ENCODE measurements at places on chromosomes 5 and 9.

- DNase-seq: no peak
These were observed 27.4 kb downstream of the PHAX start for GRCh38 chr5:126628102-126628501.

DNA sequence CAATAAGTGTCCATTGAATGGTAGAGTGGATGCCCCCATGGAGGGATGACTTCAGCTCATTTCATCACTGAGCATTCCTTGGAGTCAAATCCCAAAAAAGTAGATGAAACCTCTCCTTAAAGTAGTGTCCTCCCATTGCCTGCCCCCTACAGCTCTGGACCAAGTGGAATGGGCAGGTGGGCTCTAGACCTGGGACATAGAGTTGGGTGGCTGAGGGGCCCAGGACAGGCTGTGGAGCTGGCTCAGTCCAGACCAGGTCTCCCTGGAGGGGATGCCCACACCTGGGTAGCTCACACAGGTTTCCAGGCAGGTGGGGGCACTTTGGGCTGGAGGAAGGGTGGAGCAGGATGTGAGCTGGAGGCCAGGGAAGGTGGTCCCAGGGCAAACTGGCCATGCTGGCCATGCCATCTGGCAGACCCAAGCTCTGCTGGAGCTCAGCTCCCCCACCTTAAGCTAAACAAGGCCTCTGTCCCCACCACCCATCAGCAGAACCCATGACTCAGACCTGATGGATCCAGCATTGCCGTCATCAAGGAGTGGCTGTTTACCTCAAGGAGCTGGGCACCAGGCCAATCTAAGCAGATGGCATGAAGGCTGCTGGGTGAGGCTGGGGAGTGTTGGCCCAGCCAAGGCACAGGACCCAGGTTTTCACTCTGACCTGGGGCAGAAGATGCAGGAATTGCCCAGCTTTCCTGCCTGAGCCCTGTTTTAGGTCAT lies 6.2 kb upstream of the SPINK4 start:
- DNase-seq: peak; percentile 27

DNA sequence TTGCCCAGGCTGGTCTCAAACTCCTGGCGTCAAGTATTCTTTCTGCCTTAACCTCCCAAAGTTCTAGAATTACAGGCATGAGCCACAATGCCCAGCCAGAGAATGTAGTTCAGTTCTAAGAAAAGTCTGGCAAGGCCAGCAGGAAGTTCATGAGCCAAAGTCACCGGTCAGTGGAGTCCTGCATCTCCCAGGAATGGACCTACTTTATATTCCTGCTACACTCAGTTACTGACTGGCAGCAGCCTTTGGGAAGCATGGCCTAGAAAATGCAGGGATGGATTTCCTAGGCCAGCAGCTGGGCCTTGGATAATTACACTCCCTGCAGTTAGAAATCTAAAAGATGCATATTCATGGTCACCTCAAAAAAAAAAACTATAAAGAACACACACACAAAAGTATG lies 135.7 kb downstream of the CAAP1 start:
- no peak for DNase-seq

DNA sequence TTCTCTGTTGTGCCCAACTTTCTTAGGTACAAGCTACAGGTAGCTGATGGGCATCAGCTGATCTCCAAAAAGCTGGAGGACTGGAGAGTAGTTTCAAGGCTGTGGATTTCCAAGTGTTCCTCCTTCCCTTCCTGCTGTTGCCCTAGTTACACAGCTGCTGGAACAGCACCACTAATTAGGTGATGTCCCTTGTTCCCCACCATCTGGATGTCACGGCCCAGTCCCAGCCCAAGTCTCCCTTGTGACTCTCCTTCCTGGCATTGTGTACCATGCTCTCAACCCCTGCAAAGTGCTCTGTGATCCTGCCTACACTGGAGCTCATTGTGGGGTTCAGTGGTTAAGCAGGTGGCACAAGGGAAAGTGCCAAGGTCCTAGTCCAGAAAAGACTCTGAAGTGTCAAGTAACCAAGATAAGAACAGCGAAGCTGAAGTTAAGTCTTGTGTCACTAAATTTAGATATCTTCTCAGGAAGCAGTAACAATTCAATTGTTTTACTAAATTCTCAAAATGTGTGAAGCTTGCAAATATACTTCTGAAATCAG lies 604.5 kb downstream of the ISL1 start:
- DNase-seq: no peak

GRCh38 chr9:109256336-109256735 lies 64.5 kb downstream of the EPB41L4B start:
- DNase-seq: no peak

DNA sequence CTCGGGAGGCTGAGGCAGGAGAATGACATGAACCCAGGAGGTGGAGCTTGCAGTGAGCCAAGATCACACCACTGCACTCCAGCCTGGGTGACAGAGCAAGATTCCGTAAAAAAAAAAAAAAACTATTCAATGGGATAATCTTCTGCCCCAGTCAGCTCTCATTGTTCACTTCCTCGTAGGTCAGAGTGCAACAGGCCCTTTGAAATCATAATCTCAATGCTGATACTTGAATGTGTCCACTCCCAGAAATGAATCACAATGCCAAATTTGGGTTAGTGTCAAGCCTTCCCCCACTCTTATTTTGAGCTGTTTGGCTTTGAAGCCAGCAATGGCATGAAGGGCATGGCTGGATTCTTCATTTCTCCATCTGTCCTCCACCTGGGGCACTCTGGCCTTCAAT lies 610.3 kb upstream of the KLF4 start:
- DNase-seq: no peak

GRCh38 chr5:31536873-31537272 lies 4.8 kb downstream of the C5orf22 start:
- DNase-seq: no peak

DNA sequence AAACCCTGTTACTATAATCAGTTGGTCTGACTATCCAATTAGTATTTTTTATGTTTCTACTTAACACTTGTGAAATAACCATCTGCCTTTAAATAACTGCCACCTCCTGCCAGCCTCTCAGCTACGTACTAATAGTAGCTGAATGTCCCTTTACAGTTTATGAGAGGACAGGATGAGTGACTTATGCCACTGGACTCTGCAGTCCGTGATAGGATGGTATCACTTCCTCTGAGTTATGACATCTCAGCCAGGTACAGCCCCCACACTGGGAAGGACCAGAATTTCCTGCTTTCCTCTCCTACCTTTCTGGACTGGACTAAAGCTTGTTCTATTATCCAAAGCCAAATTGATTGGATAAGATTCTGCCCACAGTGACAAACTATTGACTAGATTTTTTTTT lies 102.9 kb downstream of the ZFAND5 start:
- DNase-seq: no peak

- no peak for DNase-seq
These were observed 29.6 kb downstream of the ERAP2 start for GRCh38 chr5:96905864-96906263.

DNA sequence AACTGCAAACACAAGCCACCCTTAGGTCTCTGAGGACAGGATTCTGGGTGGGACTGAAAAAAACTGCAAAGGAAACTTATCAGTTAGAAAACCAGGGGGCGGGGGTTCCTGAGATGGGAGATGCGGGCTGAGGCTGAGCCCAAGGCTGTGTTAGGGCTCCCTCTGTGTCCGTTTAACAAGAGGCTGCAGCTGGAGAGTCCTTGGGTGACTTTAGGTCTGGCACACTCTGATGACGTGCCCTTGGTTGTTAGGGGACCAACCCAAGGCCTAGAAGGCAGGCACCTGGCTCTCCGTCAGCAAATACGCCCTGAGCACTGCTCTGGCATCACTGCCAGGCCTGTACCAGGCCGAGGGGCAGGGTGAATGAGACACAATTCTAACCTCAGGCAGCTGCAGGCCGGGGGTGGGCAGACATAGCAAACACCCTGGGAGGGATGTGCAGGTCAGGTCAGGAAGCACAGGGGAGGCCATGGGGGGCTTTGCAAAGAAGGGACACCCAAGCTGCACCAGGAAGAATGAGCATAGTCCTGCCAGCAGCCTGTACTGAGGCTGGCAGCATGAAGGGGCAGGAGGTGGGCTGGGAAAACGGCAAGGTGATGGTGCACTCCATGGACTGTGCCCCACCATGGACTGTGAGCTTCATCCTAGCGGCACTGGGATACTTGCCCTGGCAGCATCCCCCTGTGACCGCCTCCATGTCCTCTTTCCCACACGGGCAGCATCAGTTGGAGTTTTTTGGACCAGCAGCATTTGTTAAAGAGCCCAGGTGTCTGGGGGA lies 137.9 kb downstream of the GABBR2 start:
- DNase-seq: no peak

GRCh38 chr5:79448336-79448735 lies 65.6 kb downstream of the HOMER1 start:
- no peak for DNase-seq

- no peak for DNase-seq
These were observed 50.8 kb downstream of the GABBR2 start for GRCh38 chr9:98657897-98658296.

DNA sequence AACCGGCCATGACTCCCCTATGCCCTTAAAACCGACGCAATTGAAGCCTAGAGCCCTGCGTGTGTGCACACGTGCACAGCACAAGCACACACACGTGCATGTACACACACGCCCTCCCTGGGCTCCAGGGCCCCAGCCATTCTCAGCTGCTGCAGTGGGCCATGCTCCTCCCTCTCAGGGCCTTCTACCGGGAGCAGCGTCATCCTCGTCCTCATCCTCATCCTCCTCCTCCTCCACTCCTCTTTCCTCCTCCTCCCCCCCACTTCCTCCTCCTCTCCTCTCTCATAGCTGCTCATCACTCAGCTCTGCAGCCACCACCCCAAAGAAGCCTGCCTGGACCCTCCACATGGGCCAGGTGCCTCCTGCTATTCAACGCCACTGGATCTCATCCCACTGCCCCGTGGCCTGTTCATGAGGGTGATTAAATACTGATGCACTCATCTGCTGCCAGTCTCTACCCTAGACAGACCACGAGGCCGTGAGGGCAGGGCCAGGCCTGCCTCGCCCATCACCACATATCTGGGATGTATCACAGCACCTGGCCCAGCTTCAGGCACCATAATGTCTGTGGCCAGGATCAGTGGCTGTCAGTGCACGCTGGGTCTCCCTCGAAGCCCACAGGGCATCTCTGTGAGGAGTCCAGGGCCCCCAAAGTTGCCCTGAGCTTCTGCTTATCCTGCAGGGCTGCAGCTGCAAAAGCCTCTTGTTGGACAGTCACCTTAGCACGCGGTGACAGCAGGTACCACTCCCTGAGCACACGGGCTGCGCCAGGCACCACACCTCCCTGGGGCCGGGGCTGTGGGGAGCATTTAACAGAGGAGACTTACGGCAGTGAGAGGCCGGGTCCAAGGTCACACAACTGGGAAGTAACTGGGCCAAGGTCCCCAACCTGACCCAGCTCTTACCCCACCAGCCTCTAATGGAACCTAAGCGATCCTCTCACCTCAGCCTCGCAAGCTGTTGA lies 9.8 kb downstream of the FAM78A start:
- no peak for DNase-seq

- no peak for DNase-seq
These were observed 223.5 kb downstream of the ROR2 start for GRCh38 chr9:91726406-91727100.

DNA sequence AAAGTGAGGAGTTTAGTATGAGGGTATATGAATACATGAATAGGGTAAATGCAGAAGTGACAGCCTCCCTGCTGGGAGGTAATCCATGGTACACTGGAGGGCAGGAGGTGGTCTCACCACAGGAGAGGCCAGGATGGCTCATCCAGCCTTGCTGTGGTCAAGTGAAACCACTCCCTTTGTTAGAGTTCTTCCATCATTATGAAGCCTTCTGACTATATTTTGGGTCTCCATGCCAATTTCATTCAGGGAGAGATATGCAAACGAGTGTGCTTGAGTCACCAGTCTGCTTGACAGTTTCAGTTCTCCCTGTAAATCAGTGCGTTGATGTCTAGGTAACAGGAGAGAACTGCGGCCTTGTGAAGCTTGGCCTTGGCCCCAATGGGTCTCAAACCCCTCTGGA lies 16.4 kb downstream of the PPP3R2 start:
- DNase-seq: peak; percentile 26

DNA sequence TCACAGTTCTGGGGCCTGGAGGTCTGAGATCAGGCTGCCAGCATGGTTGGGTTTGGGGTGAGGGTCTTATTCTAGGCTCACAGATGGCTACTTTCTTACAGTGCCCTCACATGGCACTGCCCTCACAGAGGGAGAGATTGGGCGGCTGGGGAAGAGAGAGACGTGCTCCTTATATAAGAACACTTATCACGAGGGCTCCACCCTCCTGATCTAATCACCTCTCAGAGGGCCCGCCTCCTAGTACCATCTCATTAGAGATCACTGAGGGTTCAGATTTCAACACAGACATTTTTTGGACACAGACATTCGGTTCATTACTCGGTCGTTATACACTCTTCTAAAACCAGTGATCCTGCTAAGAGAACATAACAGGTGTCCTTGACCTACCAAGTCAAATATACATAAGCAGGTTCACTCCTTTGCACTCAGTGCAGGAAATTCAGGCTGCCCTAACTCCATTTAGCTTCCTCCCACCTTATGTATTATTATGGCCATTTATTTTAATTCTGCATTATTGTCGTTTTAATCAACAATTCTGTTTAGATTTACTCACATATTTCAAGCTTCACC lies 121.7 kb downstream of the ICE1 start:
- no peak for DNase-seq

DNA sequence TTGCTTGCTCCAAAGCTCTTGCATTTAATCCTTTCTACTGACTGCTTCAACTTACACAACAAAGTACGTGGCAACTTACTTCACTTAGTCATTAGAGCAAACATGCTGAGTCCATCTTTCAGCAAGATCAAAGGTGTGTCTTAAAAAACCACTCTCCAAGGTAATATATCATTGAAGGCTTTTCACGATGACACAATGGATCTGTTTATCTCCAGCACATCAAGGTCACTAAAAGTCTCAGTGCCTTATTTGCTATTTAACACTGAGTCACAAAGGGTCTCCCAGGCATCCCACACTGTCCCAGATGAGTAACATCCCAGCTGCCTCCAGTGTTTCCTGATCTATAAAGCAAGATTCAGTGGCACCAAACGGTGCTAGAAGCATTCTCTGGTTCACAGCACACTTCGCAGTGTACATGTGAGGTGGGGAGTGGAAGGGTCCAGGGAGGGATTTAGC lies 3.7 kb upstream of the CLK4 start:
- no peak for DNase-seq

GRCh38 chr5:80930940-80931339 lies 29.2 kb upstream of the RASGRF2 start:
- no peak for DNase-seq

GRCh38 chr5:28926422-28926821 lies 1888.0 kb upstream of the CDH9 start:
- DNase-seq: no peak

- no peak for DNase-seq
These were observed 1.8 kb downstream of the DND1 start for GRCh38 chr5:140671472-140672125.

GRCh38 chr9:73133921-73134407 lies 17.7 kb upstream of the ANXA1 start:
- no peak for DNase-seq

GRCh38 chr5:168368854-168369253 lies 77.4 kb downstream of the WWC1 start:
- DNase-seq: no peak

GRCh38 chr9:114486205-114486963 lies 18.9 kb downstream of the WHRN start:
- DNase-seq: no peak
